Thoracic aorta endothelial cell (primary cell): ENCODE measurements at places on chromosomes 12 and 14. TPM values are rescaled to one million over a fixed set of nuclear protein-coding genes. Genes with fewer than 3 reads are reported as not detected.

Gene B3GNT4
- total RNA-seq = not detected in 2 replicates

Gene AQP2
- not detected in 2 replicates for total RNA-seq

Gene SLC17A8
- total RNA-seq = not detected in 2 replicates

Gene NGB
- total RNA-seq = not detected in 2 replicates

Gene CCDC77
- total RNA-seq = 12.9 and 18.8 TPM in 2 replicates

Gene TTC6
- 0.13 and 0.36 TPM in 2 replicates for total RNA-seq

Gene KERA
- not detected in 2 replicates for total RNA-seq

Gene GPR162
- 5.7 and 9.4 TPM in 2 replicates for total RNA-seq

Gene SFSWAP
- 32.4 and 35.6 TPM in 2 replicates for total RNA-seq

Gene TAS2R14
- 4.9 and 6.8 TPM in 2 replicates for total RNA-seq

Gene LGALS3
- total RNA-seq = 34.6 and 37.5 TPM in 2 replicates

Gene TAS2R46
- total RNA-seq = 6.3 and 9.4 TPM in 2 replicates

Gene TC2N
- under 0.01 and 0.07 TPM in 2 replicates for total RNA-seq

Gene TMED10
- 326 and 382 TPM in 2 replicates for total RNA-seq

Gene GDF3
- total RNA-seq = 0.65 TPM in 1 of 2 replicates, not detected in the other

Gene TAS2R42
- total RNA-seq = not detected in 2 replicates

Gene ST8SIA1
- total RNA-seq = not detected in 2 replicates

Gene GPRC5D
- not detected in 2 replicates for total RNA-seq

Gene SMIM10L1
- 9.0 and 9.7 TPM in 2 replicates for total RNA-seq

Gene CLEC6A
- total RNA-seq = not detected in 2 replicates

Gene ASB2
- total RNA-seq = not detected in 2 replicates

Gene PTPRB
- 145 and 173 TPM in 2 replicates for total RNA-seq

Gene PLEKHH1
- 0.65 and 1.1 TPM in 2 replicates for total RNA-seq

Gene ZC2HC1C
- 1.1 and 2.0 TPM in 2 replicates for total RNA-seq

Gene SLC25A47
- total RNA-seq = not detected in 2 replicates

Gene ZFP36L1
- total RNA-seq = 31.1 and 68.9 TPM in 2 replicates

Gene DTX1
- total RNA-seq = not detected in 2 replicates

Gene OR6C2
- total RNA-seq = not detected in 2 replicates

Gene TPPP2
- not detected in 2 replicates for total RNA-seq

Gene DACT1
- 0.29 and 1.5 TPM in 2 replicates for total RNA-seq

Gene OR8S1
- total RNA-seq = not detected in 2 replicates

Gene HSPB8
- 5.5 and 6.0 TPM in 2 replicates for total RNA-seq

Gene CABP1
- total RNA-seq = 0.14 TPM in 1 of 2 replicates, not detected in the other

Gene C12orf54
- total RNA-seq = not detected in 2 replicates

Gene PAX9
- total RNA-seq = under 0.01 and 0.07 TPM in 2 replicates

Gene TOMM20L
- not detected in 2 replicates for total RNA-seq

Gene LRRC10
- not detected in 2 replicates for total RNA-seq

Gene PRH2
- not detected in 2 replicates for total RNA-seq

Gene HECTD1
- 267 and 298 TPM in 2 replicates for total RNA-seq

Gene CELA1
- total RNA-seq = not detected in 2 replicates

Gene PAH
- not detected in 2 replicates for total RNA-seq

Gene RBM23
- 96.0 and 99.1 TPM in 2 replicates for total RNA-seq

Gene RNASE9
- total RNA-seq = not detected in 2 replicates

Gene PMCH
- total RNA-seq = 0.36 and 1.9 TPM in 2 replicates

Gene TEX52
- not detected in 2 replicates for total RNA-seq

Gene CDCA3
- total RNA-seq = 25.7 and 39.8 TPM in 2 replicates

Gene CLEC9A
- total RNA-seq = not detected in 2 replicates
